Memory B cell (primary cell): ENCODE measurements at places on chromosomes 1 and 21.

- DNase-seq: no peak
Measured at GRCh38 chr1:113734357-113735055, 24.8 kb downstream of the PHTF1 start.

GRCh38 chr1:118558933-118559332 lies 373.9 kb upstream of the SPAG17 start:
- DNase-seq: no peak

DNA sequence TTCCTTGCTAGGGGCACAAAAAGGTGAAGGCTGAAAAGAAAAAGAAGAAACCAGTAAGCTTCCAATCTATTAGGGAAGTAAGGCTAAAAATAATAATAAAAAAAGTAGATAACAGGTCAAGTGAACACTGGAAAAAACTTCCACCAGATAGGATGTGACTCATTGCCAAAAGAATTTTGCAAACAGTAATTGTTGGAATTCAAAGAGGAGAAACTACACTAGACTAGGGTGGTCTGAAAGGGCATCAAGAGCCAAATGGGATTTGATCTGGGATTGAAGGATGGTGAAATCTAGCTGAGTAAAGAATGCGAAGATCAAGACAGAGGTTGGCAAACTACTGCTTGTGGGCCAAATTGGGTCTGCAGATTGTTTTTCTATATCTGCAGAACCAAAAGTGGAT lies 6.0 kb upstream of the ST6GALNAC3 start:
- no peak for DNase-seq

GRCh38 chr21:17775431-17776126 lies 43.6 kb downstream of the C21orf91 start:
- DNase-seq: peak; percentile 28

DNA sequence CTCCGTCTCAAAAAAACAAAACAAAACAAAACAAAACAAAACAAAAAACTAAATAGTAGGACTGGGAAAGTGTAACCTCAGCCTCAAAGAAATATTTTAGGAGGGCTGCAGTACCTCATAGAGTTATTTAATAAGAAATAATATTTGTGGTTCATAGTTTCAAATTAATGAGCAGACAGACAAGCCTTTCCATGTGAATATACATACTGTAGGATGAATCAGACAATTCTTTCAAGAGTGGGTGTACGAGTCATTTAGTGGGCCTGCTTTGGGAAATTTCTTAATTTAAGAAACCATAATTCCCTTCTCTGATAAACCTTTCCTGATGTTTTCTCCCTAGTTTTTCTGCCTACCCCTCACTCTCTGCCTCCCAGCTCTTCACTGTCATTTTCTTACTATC lies 52.5 kb downstream of the CDC14A start:
- DNase-seq: no peak

GRCh38 chr21:33767236-33767635 lies 124.9 kb downstream of the ITSN1 start:
- no peak for DNase-seq

DNA sequence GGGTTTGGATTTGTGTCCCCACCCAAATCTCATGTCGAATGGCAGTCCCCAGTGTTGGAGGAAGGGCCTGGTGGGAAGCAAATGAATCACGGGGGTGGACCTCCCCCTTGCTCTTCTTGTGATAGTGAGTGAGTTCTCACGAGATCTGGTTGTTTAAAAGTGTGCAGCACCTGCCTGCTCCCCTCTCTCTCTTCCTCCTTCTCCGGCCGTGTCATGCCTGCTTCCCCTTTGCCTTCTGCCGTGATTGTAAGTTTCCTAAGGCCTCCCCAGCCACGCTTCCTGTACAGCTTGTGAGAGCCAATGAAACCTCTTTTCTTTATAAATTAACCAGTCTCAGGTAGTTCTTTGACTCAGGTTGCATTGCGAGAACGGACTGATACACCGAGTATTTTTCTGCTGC lies 15.9 kb downstream of the CLDN14 start:
- DNase-seq: no peak

- no peak for DNase-seq
Measured at GRCh38 chr1:185042737-185043136, 2.6 kb upstream of the RNF2 start.

DNA sequence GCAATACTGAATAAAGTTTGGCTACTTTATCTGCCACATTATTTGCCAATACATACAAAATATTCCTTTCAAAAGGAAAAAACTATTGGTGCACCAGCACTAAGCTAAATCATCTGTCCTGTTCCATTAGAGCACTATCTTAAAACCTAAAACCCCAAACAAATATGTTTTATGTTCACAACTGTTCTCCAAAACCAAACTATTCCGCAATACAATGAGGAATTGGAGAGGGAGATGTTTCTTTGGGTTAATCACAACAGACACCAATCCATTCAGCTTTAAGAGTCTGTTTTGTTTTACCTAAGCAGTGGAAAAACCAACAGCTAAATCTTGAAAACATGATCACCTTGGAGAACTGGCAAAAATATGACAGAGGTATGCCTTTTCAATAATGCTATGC lies 85.1 kb downstream of the ZNF644 start:
- no peak for DNase-seq

- DNase-seq: no peak
Measured at GRCh38 chr1:46343351-46343695, 2.7 kb downstream of the NSUN4 start.

DNA sequence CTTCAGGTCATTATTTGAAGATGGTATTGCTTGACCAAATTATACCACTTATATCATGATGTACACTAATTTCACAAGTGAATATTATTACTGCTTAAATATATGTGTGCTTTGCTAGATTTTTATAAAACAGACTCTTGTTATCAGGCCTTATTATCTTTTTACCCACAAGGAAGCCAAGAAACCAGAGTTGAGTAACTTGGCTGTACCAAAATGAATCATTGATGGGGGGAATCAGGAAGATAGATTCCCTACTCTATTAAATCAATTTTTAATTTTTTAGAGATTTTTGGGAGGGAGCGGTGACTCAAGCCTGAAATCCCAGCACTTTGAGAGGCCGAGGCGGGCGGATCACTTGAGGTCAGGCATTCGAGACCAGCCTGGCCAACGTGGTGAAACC lies 16.0 kb upstream of the SCCPDH start:
- DNase-seq: no peak

DNA sequence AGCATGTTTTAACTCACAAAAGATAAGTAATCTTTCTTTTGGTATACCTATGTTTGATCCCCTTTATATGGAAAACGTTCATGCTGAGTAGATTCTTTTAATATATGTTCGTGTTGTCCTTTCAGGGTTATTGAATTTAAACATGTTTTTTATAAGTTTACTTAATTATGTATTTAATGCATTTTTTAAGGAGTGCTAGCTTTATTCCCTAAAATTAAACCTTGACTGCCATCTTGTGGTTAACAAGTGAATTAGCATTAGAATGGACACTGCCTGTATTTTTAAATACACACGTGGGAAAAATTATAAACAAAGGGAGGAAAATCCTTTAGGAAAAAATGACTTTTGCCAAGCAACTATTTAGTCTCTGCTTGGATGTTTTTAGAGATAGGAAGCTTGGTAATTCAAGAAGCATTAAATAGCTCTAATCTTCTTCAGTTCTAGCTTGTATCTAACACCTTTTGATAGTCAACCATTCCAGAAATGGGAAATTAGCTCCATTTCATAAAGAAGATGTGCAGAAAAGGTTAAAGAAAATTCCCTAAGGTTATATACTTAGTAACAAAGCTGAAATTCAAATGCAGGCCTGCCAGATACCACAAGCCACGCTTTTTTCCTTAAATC lies 43.0 kb downstream of the UBE2U start:
- DNase-seq: no peak

- no peak for DNase-seq
Measured at GRCh38 chr1:33973799-33974545, 110.1 kb downstream of the HMGB4 start.

- no peak for DNase-seq
Measured at GRCh38 chr1:22296701-22297591, 154.0 kb upstream of the WNT4 start.

DNA sequence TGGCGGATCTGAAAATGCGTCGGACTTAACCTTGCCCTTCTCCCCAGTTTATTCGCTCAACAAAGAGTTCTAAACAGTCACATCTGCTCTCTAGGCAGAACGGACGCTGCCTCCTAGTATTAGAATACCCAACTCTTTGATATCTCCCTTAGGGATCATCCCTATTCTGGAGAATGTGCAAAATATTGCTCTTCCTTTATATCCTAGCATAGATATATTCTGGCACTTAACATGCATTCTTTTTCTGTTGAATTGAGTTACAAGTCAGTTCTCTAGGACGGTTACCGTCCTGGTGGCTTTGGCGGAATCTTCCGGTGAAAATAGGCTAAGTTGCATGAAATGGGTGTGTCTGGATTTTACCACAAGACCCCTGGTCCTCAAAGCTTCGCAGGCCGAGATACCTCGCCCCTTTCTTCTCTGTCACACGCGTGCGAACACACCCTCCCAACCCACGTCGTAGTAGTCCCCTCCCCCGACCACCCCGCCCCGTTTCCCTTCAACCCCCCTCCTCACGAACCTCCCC lies 501 bp upstream of the DNAJC6 start:
- DNase-seq: no peak

DNA sequence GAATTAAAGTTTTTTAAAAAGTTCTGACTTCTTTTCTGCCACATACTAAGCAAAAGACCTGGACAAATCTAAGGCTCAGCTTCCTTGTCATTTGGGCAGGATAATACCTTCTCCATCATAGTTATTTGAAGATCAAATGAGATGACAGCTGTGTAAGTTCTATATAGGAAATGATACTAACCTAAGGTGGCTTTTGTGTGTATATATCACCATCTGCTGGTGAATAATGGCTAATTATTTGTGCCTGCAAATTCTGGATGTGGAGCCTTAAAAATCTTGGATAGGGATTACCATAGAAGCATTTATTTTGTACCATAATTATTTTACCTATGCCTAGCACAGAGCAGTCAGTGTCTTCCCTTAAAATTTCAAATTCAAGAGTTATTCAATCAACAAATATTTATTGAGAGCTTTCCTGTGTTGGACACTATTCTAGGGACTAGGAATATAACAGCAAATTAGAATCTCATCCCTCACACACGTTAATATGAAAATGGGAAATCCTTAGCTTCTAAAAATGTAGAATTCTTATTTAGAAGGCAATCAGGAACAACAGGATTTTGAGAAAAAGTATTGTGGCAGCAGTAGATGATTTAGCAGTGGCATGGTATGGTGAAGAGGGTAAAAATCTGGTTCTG lies 89.8 kb downstream of the TMEM200B start:
- no peak for DNase-seq
